ENCODE measurements at places on chromosomes 6 and 20.
A peak's percentile ranks its signal among the peaks of the same experiment; 100 is the strongest.

- DNase-seq, result no peak
Observed at GRCh38 chr20:38369389-38369788, 23.1 kb downstream of the LBP start.

GRCh38 chr6:35090734-35091133 lies 50.4 kb downstream of the TCP11 start:
- no peak for DNase-seq

DNA sequence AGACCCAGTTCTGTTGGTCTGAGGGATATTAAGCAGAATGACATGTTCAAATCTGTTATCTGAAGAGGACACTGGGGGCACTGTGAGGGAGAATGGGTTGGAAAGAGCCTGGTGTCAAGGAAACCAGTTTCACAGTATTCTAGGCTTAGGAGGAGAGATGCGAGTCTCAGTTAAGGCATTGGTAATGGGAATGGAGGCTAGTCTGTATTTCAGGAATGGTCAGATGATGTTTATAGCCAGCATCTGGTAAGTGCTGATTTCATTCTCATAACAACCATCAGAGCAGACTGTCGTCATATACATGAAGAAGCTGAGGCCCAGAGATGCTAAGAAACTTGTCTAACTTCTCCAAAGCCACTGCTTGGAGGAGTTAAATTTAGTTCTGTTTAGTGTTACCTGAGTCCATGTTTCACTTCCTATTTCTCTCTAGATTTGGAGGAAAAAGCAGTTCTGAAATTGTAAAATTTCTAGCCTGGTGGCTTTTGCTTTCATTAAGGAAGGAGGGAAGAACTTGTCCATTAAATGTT lies 242.0 kb downstream of the ARID1B start:
- DNase-seq, result no peak

DNA sequence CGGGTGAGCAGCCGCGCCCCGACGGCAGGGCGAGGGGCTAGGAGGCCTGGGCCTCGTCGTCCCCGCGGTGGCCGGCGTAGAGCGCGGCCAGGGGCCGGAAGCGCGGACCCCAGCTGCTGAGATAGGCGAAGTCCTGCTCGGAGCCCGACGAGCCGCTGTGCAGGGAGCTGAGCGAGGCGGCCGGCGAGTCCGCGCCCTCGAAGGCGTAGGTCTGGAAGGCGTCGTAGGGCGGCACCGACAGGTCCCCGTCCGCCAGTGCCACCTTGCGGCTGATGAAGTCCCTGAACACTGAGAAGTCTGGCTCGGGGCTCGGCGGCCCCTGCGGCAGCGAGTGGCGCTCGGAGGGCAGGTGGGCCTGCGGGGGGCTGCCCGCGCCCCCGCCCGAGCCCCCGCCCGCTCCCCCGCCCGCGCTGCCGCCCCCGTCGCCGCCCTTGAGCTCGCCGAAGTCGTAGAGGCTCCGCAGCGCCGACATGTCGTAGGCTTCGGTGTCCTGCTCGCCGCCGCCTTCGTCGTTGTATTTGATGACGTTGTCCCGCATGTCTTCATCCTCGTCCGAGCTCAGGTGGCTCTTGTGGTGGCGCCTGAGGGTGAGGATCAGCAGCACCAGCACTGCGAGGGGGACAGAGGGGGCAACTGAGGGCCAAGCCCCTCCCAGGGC lies 56.5 kb downstream of the CD40 start:
- peak; percentile 60 for DNase-seq

GRCh38 chr6:23505026-23505425 lies 621.0 kb upstream of the NRSN1 start:
- no peak for DNase-seq

DNA sequence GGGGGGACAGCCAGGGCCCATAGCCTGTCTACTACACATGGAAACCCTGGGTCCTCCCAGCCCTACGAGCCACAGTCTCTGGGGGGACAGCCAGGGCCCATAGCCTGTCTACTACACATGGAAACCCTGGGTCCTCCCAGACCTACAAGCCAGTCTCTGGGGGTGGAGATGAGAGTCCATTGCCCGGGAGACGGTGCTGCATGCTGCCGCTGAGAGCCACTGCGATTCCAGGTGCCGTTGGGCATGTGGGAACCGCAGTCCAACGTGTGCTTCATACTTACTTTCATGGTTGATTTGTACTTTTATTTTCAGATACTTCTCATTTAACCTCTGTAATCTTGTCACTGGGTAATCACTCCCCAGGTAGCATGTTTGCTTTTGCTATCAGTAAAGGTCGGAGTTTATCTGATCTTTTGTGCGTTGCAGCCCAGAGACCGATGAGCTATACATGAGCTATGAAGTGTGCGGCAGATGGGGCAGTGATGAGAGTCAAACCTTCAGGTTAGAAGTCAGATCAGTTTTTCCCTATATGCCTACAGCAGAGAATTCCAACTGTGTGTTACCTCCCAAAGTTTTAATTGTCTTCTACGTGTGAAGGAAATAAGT lies 58.2 kb downstream of the SMOC2 start:
- DNase-seq, result no peak

- DNase-seq, result no peak
Observed at GRCh38 chr6:117022774-117023173, 145.7 kb downstream of the RFX6 start.

DNA sequence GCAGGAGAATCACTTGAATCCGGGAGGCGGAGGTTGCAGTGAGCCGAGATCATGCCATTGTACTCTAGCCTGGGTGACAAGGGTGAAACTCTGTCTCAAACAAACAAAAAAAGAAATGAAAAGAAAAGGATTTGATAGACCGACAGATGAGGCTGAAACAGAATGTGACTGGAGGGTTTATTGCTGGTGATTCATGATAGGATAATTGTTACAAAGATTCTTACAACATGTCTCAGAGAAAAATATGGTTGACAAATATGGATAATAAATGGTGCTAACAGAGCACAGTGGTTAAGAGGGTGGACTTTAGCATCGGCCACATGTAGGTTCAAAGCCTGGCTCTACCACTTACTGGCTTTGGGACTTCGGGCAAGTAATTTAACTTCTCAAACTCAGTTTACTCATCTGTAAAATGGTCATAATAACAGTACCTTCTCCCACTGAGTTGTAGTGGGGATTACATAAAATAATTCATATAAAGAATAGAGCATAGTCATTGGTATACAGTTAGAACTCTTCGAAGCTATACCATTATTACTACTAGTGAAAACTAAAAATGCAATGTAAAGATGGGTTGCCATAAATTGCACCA lies 131.9 kb downstream of the MAP3K7 start:
- DNase-seq, result no peak

- DNase-seq, result no peak
Observed at GRCh38 chr20:24766826-24767622, 182.0 kb upstream of the CST7 start.

DNA sequence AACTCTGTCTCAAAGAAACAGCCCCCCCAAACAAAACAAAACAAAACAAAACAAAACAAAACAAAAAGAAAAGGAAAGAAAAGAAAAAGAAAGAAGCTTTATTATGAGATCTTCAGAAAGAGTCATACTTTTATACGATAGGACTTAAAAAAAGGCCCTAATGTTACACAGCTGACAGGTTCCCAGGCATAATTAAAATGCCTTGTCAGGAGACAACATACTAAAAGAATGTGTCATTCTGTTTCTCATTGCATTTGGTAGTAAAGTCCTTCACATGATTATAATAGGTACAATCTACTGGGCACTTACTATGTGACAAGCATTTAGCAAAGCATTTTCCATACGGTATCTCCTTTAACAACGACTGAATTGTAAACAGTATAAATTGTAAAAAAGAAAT lies 36.4 kb upstream of the RPN2 start:
- no peak for DNase-seq

GRCh38 chr6:80742481-80742880 lies 636.0 kb downstream of the BCKDHB start:
- DNase-seq, result no peak

GRCh38 chr6:109516929-109517328 lies 33.9 kb upstream of the ZBTB24 start:
- DNase-seq, result no peak

Data from renal cortex interstitium (tissue), 15 donors.